ENCODE measurements at places on chromosomes 7 and 10.

GRCh38 chr10:60031664-60032063 lies 125.3 kb upstream of the CCDC6 start:
- no peak for DNase-seq

- no peak for DNase-seq
These were observed 16.3 kb downstream of the CASD1 start for GRCh38 chr7:94525923-94526322.

- no peak for DNase-seq
These were observed 132.8 kb downstream of the DYNC1I1 start for GRCh38 chr7:95905167-95905566.

- DNase-seq, result peak; percentile 60
These were observed 22.6 kb downstream of the PNPLA8 start for GRCh38 chr7:108503112-108504026.

DNA sequence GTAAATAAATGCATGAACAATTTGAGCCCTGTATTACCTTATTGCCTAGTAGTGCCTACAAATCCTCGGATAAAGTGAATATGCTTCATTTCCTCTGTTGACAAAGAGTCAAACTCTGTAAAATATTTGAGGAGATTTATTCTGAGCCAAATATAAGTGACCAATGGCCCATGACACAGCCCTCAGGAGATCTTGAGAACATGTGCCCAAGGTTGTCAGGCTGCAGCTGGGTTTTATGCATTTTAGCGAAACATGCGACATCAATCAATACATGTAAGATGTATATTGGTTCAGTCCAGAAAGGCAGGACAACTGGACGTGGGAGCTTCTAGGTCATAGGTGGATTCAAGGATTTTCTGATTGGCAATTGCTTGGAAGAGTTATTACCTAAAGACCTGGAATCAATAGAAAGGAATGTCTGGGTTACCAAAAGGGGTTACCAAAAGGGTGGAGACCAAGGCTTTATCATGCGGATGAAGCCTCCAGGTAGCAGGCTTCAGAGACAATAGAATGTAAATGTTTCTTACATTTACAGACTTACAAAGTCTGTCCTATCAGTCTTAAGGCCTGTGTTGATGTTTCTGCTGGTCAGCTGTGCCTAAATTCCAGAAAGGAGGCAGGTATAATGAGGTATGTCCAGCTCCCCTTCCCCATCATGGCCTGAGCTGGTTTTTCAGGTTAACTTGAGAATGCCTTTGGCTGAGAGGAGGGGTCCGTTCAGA lies 220.1 kb upstream of the FZD1 start:
- no peak for DNase-seq

Measured in germinal center (tissue), 1 donor.